ENCODE measurements at places on chromosomes 7 and 10.

- DNase-seq = no peak
Observed at GRCh38 chr10:95573964-95574604, 12.9 kb upstream of the SORBS1 start.

GRCh38 chr7:128112781-128113221 is 81.6 kb upstream of the LRRC4 start:
- DNase-seq = no peak

DNA sequence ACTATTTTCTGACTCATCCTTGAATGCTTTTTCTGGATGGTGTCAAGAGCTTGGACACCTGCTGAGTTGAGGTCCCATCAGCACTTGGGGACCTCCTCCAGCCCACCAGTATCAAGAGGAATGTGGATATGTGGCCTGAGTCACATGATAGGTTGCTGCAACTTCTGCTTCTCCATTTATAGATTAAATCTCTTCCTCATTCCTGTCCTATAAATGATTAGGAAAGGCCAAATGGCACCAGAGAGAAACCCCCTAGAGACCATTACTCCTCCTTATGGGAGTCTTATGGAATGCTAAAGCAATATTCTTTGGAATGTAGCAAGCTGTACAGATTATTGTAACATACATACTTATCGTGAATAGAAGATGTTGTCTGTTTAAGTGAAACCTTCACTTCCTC is 85.6 kb downstream of the NEUROD6 start:
- no peak for DNase-seq

GRCh38 chr7:155209478-155210319 is 88.0 kb upstream of the INSIG1 start:
- no peak for DNase-seq

GRCh38 chr7:29276199-29276598 is 81.6 kb downstream of the CHN2 start:
- DNase-seq = no peak

DNA sequence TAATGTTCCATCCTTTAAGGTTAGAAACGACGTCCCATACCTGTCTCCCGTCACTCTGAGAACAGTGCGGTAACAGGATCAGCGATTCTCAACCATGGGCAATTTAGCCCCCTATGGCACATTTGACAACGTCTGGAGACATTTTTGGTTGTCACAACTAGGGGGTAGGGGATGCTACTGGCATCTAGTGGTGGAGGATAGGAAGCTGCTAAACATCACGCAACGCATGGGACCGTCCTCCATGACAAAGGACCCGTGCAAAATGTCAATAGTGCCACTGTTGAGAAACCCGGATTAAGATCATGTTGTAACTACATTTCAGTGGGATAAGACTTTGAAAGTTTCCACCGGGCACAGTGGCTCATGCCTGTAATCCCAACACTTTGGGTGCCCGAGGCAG is 5.0 kb upstream of the PAXIP1 start:
- no peak for DNase-seq

DNA sequence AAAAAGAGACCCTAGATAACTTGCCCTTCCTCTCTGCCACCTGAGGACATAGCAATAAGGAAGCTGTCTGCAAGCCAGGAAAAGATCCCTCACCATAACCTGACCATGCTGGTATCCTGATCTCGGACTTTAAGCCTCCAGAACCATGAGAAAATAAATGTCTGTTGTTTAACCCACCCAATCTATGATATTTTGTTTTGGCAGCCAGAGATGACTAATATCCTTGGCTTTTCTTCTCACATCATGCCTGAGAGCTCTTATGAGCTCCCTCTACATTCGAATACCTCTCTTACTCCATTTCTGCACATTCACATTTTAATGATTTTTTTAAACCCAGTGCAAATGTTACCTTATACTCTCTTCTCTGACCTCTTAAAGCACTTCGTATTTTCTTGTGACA is 214.0 kb upstream of the CHRM2 start:
- DNase-seq = no peak

DNA sequence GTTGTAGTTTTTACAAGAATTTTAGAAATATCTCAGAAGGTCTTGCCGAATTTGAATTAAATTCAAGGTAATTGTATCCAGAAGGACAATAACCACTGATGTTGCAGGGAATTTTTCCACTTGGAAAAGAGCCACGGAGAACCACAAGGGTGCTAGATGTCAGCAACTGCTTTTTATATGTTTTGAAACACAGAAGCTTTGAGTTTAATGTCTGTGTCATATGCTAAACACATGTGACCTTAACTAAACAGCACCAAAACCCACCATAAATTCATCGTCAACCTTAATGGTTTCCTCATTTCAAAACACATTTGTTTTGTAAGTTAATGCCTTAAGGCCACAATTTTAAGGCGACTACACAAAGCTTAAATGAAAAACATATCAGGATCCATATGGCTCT is 106.9 kb downstream of the COL28A1 start:
- DNase-seq = no peak

- DNase-seq = no peak
Observed at GRCh38 chr7:73912223-73912622, 51.3 kb downstream of the TMEM270 start.

DNA sequence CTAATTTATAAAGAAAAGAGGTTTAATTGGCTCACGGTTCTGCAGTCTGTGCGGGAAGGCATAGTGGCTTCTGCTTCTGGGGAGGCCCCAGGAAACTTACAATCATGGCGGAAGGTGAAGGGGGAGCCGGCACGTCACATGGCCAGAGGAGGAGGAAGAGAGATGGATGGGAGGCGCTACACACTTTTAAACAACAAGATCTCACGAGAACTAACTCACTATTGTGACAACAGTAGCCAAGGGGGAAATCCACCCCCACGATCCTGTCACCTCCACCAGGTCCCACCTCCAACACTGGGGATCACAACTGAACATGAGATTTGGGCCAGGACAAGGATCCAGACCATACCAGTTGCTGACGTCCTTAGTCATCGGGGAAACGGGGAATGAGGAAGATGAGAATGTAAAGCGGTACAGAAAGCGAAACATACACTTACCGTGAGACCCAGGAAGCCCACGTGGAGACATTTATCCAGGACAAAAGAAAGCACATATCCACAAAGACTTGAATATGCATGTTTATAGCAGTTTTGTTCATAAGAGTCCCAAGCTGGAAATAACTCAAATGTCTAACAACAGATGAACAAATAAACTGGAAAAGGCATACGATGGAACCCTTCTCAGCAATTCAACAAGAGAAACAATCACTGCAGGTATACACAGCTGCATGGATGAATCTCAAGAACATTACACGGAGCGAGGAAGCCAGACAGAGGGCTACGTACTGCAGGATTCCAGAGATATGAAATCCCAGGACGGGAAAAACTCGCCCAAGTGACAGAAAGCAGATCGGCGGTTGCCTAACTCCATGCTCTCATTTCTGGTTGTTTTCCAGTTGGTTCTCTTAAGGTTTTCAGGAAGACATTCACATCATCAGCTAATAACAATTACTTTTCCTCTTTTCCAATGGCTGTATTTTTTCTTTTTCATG is 26.2 kb upstream of the INPP5A start:
- no peak for DNase-seq

GRCh38 chr10:43078986-43079273 is 2.1 kb downstream of the RET start:
- DNase-seq = peak; percentile 30

GRCh38 chr10:30510184-30510931 is 76.4 kb downstream of the MAP3K8 start:
- no peak for DNase-seq

- no peak for DNase-seq
Observed at GRCh38 chr7:70676243-70676642, 455.7 kb upstream of the GALNT17 start.

- DNase-seq = no peak
Observed at GRCh38 chr10:2425320-2425719, 642.0 kb upstream of the PFKP start.

GRCh38 chr7:24434972-24435371 is 138.3 kb upstream of the PALS2 start:
- DNase-seq = no peak

DNA sequence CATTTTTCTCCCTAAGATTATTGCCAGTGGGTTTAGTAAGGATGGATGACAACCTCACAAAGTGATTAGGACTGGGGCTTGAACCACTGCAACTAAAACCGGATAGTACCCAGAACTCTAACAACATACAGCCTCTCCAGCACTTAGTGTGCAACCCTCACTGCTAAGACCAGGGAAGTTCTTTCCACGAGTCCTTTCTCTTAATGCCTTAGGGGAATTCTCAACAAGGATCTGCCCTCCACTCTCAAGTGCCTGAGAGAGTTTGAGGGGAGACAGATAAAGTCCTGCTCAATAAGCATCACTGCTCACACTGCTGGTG is 104.6 kb downstream of the NRP1 start:
- DNase-seq = no peak

- DNase-seq = no peak
Observed at GRCh38 chr10:132131581-132132420, 54.9 kb upstream of the DPYSL4 start.

DNA sequence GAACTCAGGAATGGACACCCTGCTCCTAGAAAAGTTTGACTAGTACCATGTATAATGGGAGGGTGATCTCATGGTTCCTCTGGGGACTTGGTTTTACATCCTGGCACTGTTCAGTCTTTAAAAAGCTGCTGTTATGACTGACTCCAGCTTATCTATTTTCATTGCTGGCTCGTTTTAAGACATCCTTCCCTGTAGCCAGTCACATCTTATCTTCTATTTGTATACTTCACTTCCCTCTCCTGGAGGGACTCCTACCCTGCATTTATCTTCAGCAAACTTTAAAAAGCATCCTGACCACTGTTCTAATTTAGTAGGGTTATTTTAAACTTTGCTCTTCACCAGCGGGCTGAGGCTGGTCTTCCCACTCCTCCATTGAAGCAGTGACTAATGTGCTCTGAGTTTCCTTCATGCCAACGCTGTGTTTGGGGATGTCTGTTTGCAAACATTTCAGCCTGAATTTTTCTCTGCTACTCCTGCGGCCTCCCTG is 72.9 kb upstream of the ARMC3 start:
- DNase-seq = no peak

DNA sequence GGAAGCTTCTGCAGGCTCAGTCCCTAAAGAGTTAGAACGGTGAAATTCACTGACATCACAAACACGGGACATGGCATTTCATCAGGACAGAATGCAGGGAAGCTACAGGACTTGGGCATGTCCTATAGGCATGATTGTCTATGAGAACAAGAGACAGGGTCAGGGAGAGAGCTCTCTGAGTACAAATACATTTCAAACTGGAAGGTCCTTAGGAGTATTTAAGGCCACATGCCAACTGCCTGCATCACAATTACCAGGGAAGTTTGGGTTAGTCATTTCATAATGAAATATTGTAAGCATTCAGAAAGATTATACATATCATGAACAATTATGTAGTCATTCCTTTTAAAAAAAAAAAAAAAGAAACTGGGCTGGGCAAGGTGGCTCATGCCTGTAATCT is 71.3 kb downstream of the CREB3L2 start:
- DNase-seq = no peak

DNA sequence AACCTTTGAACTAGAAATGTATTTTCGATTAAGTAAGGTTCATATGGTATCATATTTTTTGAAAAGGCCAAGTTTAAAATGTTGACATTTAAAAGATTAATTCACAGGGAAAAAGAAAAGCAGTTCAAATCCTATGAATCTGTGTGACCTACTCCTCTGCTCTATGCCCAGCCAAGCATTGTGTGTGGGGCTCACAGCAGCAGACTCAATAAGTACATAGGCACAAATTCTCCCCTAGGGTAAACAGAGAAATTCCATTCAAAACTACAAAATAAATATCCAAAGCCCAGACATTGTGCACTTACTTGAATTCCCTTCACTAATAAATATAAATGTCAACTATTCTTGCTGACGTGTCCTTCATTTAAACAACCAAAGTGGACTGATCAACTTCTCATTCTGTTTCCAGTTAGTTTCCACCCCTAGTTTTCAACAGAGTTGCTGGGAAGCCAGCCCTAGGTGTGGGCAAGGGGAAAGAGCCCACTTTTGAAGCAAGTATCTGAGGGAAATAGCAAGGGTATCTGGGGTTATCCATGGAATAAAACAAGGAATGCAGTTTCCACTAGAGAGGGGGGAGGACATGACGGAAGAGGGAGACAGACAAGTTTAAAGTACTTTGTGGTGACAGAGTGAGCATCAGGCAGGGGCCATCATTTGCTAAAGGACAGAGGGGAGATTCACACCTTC is 533.3 kb downstream of the SORCS1 start:
- no peak for DNase-seq

GRCh38 chr10:102923601-102924000 is 5.5 kb downstream of the CNNM2 start:
- DNase-seq = no peak

- no peak for DNase-seq
Observed at GRCh38 chr7:25405736-25406135, 177.4 kb upstream of the NPVF start.

GRCh38 chr7:121084748-121085336 is 96.3 kb downstream of the CPED1 start:
- DNase-seq = no peak

GRCh38 chr7:114670676-114671075 is 251.2 kb upstream of the MDFIC start:
- DNase-seq = no peak

DNA sequence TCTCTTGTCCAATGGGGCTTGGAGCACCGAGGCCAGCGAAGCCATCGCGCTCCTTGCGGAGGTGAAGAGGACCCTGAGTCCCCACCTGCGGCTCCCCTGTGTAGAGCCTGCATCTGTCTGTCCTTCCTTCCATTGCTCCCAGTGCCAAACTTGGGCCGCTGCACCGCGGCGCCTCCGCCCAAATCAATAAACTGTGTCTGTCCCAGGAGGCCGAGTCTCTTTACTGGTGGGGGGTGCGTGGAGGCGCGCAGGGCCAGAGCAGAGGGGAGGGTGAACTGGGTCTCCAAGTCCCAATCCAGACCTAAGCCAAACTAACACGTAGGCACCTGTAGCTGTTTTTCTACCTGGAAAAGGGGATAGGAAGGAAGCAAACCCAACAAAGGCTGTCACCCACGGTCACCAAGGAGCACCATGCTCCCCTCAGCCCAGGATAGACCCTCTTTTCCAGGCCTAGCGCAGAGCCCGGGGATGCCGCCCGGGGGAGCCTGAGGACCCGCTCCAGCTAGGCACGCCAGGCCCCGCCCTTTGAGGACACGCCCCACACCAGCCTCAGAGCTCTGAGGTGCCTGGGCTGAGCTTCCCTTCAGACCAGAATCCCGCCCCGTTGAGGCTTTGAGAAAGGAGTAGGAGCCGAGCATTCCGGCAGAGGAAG is 1.2 kb upstream of the CHAT start:
- DNase-seq = no peak

GRCh38 chr7:100678291-100678984 is 4.9 kb downstream of the GNB2 start:
- no peak for DNase-seq

- no peak for DNase-seq
Observed at GRCh38 chr10:36023939-36024338, 381.8 kb upstream of the FZD8 start.

Data from stimulated activated CD4-positive, alpha-beta T cell treated with anti-CD3 and anti-CD28 coated beads, Interleukin-4, amount 100 ng/mL, for 48 hours (primary cell).